Epithelial cell of proximal tubule (primary cell): ENCODE measurements at places on chromosomes 6 and 20.

DNA sequence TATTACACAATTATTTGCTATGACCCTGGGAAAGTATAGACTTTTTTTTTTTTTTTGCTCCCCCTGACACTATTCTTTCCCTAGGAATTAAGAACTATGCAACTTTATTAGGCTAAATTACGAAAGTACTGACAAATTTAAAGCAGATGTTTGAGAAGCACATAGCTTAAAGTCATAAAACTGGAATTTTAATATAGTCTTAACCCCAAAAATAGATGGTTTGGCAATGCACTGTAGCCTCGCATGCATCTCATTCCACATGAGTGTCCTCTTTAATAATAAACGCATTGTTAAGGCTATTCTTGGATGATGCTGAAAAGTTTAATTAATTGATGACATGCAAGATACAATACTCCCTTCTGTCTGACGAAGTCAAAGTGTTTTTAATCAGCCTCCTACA is 49.3 kb downstream of the TBC1D7 start:
- DNase-seq: no peak

DNA sequence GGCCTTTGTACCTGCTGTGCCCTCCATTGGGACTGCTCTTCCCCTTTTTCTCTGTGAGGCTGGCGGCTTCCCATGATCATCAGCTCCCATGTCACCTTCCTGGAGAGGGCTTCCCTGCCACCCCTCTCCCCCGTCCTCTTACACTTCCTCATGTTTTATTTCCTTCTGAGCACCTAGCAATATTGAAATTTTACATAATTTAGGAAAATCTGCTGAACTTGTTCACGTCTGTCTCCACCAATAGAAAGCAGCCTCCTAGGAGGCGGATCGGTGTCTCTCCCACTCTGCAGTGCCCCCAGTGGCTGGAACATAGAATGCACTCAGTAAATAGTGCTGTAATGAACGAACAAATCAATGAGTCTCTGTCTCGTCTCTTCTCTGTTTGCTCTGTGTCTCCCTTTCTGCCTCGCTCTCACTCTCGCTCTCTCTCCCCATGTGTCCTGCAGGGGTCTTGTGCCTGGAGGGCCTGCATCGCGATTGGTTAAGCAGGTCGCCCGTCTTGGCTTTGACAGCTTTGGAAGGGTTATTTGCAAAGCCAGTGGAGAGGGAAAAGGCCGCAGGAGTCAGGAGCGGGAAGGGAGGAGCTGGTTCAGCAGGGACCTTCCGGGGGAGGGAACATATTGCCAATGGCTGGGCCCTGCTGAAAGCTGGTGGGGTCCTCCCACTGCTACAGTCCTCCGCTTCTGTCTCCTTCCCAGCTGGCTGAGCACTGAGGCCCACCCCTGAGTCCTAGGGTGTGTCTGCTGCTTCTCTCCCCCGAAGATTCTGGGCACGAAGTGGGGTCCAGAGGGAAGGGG is 12.1 kb upstream of the OCSTAMP start:
- no peak for DNase-seq

- DNase-seq: no peak
Measured at GRCh38 chr6:55034752-55035151, 139.6 kb upstream of the HCRTR2 start.

- no peak for DNase-seq
Measured at GRCh38 chr6:140572867-140573266, 1198.4 kb upstream of the CITED2 start.

DNA sequence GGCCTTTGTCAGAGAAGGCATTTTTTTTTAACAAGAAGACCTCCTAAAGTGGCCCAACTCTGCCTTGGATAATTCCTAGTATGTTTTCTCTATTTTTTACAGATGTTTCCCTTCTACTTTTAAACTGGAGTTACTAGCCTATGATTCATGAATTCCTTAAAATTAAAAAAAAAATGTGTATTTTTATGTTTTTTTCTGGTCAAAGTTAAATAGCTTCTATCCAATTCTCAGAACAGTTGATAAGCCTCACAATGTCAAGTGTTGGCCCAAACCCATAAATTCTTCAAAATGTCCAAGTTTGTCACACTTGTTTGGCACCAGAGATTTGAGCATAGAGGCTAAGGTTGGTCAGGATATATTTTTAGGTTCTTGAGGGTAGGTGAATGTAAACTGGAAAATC is 64.0 kb downstream of the JAG1 start:
- DNase-seq: no peak

DNA sequence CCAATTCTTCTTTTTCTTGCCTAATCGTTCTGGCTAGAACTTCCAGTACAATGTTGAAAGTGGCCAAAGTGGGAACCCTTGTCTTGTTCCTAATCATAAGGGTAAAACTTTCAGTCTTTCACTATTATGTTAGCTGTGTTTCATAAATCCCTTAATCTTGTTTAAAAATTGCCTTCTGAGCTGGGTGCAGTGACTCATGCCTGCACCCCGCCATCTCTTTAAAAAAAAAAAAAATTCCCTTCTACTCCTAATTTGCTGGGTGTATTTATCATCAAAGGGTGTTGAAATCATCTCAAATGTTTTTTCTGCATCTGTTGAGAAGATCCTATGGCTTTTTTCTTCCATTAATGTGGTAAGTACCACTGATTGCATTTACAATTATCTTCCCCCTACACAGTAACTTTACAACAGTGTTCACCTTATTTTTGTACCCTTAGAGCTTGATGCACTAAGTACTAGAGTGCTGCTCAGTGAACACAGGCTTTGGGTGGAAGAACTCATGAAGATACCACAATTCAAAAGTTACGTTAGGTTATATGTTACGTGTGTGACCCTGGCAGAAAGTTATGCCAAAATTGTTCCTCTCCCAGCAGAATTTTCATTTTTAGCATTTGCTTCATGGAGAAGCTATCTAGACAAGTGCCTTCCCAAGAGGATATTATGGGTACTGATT is 9.7 kb downstream of the SNRPB start:
- DNase-seq: no peak

GRCh38 chr6:150018846-150019580 is 6.3 kb downstream of the RAET1L start:
- no peak for DNase-seq

DNA sequence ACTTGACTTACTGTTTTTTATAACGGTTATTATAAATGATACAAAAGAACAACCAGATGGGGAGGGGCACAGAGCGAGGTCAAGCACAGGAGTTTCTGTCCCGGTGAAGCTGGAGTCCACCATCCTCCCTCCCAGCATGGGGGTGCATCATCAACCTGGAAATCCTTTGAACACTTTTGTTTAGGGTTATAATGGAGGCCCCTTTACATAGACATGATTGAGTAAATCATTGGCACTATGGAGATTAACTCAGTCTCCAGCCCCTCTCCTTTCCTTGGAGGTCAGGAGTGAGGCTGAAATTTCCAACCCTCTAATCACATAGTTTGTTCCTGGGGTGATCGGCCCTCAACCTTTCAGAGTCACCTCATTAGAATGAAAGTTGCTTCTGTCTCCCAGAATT is 71.8 kb upstream of the ANKEF1 start:
- DNase-seq: no peak

DNA sequence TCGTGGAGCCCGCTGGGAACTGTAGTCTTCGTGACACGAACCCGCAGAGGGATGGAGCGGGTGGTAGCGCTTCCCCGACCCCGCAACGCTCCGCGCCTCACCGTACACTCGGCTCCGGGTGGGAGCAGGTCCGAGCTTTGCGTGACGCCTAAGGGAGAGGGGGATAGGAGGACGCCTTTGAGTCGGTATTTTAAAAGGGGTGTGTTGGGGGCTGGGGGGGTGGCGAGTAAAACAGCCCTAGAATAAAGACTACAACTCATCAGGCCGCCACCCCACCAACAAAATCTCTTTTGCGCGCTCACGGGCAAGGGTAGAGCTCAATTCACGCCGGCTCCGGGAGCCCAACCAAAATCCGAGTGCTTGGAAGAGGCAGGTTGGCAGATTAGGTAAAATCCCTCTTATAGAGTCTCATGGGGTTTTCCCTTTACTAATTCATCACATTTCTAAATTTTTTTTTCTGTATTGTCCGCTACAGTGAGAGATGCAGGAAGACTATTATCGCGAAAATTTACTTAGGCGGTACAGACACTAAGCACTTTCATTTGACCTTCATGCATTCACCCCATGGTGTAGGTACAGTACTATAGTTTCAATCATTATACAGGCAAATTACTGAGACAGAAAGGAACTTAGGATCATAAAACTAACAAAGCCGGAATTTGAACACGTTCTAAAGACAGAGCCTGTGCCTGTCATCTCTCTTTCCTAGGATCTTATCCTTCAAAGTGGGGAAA is 706 bp upstream of the SNX14 start:
- DNase-seq: no peak

DNA sequence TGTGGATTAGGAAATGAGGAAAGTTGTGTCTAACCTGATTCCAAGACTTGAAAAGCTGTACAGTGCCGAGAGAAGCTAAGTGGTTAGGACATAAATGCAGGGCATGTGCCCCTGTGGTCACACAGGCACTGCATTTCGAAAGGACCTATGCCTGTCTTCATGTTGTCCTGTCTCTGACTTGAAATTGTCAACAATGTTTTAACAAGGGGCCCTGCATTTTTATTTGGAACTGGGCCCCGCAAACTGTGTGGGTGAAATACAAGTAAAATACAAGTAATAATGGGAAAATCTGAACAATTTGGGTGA is 38.8 kb downstream of the MRS2 start:
- no peak for DNase-seq

- no peak for DNase-seq
Measured at GRCh38 chr20:1830240-1830639, 65.0 kb upstream of the SIRPA start.

GRCh38 chr6:167227984-167228383 is 63.1 kb upstream of the UNC93A start:
- DNase-seq: no peak

DNA sequence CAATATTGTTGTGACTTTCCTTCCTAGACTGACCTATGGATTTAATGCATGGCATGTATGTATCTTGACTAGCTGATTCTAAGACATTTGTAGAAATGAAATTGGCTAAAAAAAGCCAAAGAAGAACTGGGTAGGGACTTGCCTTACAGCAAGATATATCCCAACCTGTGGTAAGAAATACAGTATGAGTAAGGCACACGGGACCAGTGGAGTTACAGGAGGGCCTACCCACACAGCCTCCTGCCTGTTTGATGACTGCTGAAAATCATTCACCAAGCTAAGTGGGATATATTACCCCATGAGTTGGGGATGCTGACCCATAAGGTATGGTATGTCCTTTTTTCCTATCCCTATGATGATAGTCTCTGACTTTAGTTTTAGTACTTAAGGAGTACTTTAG is 112.2 kb downstream of the INSM1 start:
- DNase-seq: no peak

DNA sequence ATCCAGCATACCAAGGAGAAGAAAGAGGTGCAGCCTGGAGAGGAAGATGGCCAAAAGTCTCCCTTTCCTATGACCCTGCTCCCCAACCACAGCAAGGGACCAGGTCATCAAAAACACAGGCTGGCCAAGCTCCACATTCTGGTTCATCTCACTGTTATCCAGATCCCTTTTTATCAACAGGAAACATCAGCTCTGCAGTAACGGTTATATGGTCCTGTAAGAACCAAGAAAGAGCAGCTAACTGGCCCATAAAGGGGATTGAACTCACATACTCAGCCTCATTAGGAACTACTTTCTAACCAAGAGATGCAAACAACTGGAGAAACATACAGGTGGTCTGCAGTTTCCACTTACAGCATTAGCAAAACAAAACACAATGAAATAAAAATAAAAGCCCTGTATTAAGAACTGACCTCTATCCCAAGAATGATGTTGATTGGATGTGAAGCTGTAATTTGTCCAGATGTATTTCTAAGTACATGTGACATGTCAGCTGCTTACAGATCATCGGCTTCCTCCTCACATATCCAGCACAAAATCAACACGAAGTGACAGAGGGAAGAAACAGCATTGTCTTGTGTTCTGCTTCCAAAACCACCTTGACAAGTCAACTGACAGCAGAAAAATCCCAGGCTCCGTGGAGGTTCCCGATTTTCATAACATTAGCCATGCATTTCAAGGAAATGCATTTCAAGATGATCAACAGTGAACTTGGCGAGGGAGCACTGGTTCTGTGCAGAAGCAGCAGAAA is 557.2 kb upstream of the AGPAT4 start:
- no peak for DNase-seq

- DNase-seq: no peak
Measured at GRCh38 chr20:17568972-17569521, 828 bp upstream of the DSTN start.

GRCh38 chr6:105892577-105893262 is 193.4 kb upstream of the PRDM1 start:
- no peak for DNase-seq

DNA sequence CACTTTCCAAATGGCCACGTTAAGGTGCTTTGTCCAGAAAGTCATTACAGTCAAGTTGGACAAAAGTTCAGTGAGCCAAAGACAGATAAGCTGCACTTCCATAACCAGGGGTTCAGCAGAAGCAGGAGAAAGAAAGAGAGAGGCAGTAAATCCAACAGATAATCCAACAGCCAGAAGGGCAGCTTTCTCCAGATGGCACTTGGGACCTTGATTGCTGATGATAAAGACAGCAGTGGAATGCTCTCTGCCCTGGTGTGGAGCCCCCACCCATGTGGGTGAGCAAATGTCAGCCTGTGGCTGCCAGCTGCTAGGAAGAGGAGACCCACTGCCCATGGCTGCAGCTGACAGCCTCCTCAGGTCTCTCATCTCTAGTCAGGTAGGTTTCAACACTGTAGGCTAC is 18.7 kb upstream of the NRSN1 start:
- no peak for DNase-seq

- no peak for DNase-seq
Measured at GRCh38 chr6:80170433-80170832, 64.0 kb downstream of the BCKDHB start.

GRCh38 chr6:134593442-134593841 is 275.5 kb upstream of the SGK1 start:
- DNase-seq: no peak

- DNase-seq: peak; percentile 78
Measured at GRCh38 chr6:79984261-79984660, 20.2 kb upstream of the TTK start.

DNA sequence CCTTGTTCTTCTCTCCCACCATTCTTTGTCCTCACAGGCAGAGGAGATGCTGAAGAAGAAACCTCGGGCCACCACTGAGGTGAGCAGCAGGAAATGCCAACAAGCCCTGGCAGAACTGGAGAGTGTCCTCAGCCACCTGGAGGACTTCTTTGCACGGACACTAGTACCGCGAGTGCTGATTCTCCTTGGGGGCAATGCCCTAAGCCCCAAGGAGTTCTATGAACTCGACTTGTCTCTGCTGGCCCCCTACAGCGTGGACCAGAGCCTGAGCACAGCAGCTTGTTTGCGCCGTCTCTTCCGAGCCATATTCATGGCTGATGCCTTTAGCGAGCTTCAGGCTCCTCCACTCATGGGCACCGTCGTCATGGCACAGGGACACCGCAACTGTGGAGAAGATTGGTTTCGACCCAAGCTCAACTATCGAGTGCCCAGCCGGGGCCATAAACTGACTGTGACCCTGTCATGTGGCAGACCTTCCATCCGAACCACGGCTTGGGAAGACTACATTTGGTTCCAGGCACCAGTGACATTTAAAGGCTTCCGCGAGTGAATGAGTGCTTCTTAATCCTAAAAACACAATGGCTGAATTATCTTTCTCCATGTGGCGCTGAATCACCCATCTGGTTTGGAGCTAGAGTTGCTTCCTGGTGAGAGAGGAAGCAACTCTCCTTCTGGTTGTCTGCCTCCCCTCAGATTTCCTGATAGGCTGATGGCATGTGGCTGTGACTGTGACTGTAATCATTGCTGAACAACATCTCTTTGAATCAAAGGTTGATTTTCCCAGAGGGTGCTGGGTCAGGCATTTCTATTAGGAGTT is 4.6 kb downstream of the MAD2L1BP start:
- DNase-seq: no peak

GRCh38 chr20:15359056-15359455 is 1021.6 kb upstream of the FLRT3 start:
- DNase-seq: no peak
